D721Med (cell line): ENCODE measurements at places on chromosomes 12 and 14.
A peak's percentile ranks its signal among the peaks of the same experiment; 100 is the strongest.

GRCh38 chr12:58196971-58197370 is 255.6 kb downstream of the ATP23 start:
- no peak for DNase-seq

- DNase-seq, result no peak
Observed at GRCh38 chr12:5310151-5310550, 121.8 kb upstream of the NTF3 start.

GRCh38 chr14:61380984-61381383 is 59.6 kb downstream of the PRKCH start:
- no peak for DNase-seq

GRCh38 chr12:98002887-98003493 is 512.4 kb upstream of the TMPO start:
- no peak for DNase-seq

DNA sequence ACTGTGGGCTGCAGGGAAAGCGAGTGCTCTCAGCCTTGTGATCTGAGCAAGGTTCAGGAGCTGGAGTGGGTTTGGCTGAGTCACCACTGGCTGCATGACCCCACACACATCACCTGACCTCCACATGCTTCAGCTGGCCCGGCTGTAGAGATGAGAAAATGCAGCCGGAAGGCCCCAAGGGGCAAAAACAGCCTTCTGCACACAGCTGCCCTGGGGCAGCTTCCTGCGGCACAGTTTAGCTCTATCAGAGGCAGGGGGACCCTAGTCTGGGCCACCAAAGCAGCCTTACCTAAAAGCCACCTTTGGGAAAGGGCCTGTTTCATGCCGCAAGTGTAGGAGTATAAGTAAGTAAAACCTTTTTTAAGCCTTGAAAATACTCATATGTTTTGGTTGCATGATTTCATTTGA is 123.3 kb downstream of the SSPN start:
- DNase-seq, result no peak

DNA sequence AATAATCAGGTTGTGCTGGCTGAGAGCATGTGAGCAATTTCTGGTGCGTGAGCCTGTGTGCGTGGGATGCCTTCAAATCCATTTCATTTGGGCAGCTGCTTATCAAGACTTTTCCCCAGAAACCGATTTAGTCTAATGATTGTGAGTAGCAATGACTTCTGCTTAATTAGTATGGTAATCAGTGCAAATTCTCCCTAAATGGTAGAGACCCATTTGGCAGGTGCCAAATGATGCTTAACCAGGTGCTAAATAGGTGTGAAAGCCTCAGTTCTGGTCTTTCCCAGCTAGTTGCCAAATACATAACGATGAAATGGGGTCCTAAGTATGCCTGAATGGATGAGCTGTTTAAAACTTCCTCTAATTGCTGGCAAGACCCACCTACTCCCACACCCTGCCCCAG is 248.4 kb upstream of the CCDC196 start:
- DNase-seq, result no peak

DNA sequence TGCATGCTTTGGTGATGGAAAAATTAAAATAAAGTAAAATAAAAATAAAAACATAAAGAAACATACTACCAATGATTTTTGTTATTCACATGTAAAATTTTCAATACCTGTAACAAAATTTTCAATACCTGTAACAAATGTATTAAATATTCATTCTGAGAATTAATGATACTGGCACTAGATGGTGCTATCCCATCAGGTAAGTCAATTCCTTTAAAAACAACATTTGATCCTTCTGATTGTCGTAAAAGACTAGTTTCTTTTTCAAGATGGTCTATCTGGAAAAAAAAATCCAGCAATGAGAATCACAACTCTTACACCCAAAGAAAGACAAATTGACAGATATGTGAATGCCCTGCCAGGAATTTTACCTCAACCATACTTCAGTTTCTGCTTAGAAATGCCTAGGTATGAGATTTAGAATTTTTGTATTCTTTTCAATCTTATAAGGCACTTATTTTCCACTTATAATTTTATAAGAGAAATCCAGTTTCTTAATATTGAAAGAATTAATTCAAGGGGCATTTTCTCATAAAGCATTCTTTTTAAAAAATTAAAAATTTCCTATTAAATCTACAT is 30.7 kb downstream of the CEP290 start:
- no peak for DNase-seq

- DNase-seq, result no peak
Observed at GRCh38 chr12:46942579-46942978, 116.8 kb upstream of the SLC38A4 start.

GRCh38 chr12:6056406-6057240 is 67.8 kb downstream of the VWF start:
- no peak for DNase-seq

GRCh38 chr14:75268633-75269550 is 9.7 kb upstream of the FOS start:
- DNase-seq, result no peak

- DNase-seq, result peak; percentile 21
Observed at GRCh38 chr14:59507063-59507751, 22.9 kb downstream of the JKAMP start.

GRCh38 chr12:3628629-3629028 is 124.3 kb downstream of the CRACR2A start:
- DNase-seq, result no peak

GRCh38 chr12:84974155-84974815 is 61.7 kb upstream of the SLC6A15 start:
- no peak for DNase-seq

DNA sequence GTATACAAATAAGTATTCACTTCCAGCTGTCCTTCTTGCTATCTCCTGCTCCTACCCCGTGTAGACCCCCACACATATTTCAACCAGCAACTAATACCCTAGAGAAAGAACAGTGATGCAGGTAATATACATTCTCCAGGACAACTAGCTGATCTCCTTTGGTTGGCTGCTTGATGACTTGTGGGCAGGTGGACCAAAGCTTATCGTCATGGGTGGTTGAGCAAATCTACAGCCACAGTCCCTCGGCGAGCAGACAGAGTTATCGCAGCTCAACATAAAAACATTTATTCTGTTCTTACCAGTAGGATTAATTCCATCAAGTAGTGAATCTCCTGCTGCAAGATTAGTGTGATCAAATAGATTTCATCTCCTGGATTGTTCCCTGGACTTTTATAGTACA is 314.3 kb downstream of the TMEM132D start:
- no peak for DNase-seq

GRCh38 chr12:14953752-14954151 is 7.6 kb downstream of the ARHGDIB start:
- no peak for DNase-seq

DNA sequence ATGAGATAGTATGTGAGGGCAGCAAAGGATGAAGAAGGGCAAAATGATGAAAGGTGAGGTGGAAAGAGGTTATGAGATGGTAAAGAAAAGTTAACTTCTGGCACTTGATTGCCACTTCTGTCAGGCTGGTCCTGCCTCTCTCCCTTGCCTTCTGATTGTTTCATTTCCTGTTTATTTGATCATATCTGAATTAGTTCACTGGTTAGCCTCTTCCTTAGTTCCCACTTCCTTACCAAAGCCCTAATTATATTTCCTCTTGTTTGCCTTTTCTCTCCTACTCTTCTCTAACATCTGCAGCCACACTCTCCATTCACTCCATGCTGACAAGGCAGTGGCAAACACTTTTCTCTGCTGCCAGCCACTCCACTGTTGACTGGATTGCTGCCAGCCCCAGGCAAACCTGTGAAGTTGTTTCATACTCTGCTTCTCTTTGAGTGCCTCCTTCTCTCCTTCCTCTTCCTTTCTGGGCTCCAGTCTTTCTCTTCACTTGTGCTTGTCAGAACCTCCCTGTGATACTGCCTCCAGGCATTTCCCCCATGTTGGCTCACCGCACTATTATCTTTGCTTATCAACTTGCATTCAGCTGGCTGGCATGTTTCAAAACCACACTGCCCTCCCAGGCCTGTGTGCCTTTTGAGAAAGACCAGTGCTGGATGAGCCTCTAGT is 8.1 kb downstream of the PNP start:
- DNase-seq, result no peak

- no peak for DNase-seq
Observed at GRCh38 chr14:96564389-96564788, 62.2 kb downstream of the PAPOLA start.

GRCh38 chr12:130715998-130716968 is at the start of gene RIMBP2:
TSS of gene RIMBP2 (minus strand) at chr12:130716299. CDS start at chr12:130479013, 237,286 bp downstream.
- no peak for DNase-seq

GRCh38 chr14:104081951-104082464 is 3.5 kb upstream of the ASPG start:
- no peak for DNase-seq

DNA sequence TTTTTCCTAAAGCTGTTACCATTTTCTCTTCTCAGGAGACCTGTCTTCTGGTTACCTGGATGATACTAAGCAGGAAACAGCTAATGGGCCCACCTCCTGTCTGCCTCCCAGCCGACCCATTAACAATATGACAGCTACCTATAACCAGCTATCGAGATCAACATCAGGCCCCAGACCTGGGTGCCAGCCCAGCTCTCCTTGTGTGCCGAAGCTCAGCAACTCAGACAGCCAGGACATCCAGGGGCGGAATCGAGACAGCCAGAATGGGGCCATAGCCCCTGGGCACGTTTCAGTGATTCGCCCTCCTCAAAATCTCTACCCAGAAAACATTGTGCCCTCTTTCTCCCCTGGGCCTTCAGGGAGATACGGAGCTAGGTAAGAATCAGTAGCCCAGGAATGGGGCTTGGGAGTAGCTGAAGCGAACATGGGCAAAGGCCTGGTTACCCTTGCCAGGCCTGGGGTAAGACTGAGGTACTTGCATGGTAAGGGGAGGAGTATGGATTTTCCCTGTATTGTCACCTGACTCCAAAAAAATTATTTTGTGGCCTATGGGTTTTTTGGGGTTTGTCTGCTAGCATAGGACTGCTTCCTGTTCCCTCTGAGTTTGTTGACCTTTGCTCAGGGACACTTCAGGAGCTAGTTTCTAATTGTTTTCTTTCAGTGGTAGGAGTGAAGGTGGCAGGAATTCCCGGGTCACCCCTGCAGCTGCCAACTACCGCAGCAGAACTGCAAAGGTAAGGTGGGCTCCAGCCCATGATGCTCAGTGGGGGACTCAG is 26.6 kb downstream of the TRAFD1 start:
- DNase-seq, result no peak

DNA sequence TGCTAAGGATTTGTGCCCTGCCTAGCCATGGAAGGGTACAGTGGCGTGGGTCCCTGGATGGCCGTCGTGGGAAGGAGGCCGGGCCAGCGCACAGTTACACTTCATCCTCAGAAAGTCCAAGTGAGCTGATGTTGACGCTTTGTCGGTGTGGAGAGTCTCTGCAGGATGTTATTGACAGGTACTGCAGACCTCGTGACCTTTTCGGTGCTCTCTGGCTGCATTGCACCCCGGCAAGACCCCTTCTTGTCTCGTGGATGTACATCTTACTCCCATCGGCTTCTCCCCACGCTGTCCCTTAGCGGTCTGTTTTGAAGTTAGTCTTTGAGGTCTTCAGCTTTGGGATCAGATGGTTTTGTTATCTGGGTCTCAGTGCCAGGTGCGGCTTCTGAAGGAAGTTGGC is 78.4 kb downstream of the EP400 start:
- no peak for DNase-seq

DNA sequence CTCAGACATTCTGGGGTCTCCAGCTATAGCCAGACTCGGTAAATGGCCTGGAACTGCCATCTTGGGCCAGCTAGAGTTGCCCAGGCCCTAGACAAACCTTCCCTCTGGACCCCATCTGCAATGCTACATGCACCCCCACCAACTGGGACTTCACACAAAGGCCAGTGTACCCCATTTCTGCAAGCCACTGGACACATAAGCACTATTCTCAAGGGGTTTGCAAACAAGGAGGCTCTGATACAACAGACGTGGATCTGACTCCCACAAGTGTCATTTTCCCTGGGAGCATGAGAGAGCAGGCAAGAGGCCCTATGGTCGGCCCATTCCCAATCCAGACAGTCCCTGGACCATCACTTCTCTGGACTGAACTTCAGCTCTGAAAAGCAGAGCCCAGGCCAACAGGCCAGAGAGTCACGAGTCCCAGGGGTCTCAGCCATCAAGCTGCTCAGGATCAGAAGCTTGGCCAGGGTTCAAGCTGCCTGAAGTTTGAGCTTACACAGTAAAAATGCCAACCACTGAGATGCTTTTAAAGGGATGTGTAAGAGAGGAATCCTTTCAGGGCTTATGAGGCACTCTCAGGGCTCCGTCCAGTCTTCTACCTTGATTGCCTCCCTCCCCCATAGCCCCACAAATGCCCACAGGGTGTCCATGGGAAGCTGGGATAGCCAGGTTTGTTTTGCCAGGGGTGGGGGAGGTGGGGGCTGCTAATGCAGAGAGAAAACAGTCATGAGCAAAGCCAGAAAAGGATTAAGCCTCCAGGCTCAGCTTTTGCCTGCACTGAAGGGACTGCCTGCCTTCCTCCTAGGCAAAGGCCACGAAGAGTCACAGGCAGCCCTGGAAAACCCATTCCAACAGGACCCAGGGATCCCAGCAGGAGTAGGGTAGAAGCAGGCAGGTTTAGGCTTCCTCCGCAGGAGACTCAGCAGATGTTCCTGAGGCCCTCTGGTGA is 31.7 kb upstream of the PNMA1 start:
- no peak for DNase-seq

GRCh38 chr12:132308853-132309595 is 20.4 kb downstream of the GALNT9 start:
- no peak for DNase-seq

DNA sequence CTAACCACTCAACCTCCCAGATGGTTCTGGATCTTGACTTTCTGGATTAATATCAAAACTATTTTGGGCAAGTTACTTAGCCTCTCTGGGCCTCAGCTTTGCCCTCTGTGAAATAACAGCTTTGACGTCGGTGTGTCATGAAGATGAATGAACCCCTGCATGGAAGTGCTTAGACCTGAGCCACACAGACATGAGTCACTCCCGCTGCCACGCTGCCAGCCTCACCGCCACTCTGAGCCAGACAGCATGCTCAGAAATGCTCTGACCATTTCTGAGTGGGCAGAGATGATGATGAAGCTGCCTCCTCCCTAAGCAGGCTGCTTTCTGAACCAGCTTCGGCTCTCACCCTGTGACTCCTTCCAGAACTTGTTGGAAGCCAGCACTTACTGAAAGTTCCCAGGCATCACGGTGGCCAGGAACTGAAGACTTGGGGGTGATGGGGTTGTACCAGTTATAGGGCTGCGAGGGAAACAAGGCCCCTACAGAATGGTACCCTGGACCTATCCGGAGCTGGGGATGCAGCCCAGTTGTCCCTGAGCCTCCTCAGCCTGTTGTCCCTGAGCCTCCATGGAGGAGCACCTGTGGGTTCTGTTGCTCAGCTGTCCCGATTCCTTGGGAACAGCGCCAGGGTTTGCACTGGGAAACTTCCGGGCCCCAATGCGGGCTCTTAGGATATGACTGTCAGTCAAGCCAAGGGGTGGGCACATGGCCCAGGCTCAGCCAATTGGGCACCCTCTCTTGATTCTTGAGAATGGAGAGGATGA is 2.0 kb upstream of the CCDC197 start:
- DNase-seq, result no peak

DNA sequence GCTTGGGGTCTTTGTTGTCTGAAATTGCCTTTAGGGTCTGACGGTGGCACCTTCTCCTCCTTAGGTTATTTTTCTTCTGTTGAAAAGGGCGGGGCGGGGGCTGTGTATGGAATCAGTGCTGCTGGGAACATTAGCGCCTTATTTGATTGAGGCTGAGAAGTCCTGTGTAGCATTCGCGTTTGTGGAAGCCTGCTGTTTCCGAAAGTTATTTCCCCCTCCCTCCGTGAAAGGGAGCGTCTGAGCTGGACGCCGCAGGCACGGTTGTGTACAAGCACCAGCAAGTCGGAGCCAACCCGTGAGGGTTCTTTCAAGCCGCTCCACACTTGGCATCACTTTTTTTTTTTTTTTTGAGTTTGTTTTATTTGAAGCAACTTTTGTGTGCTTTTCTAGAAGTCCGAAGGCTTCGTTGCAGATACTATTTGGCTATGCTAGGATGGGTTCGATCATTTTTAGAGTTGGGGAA is 1.1 kb downstream of the SYNE2 start:
- no peak for DNase-seq

- DNase-seq, result no peak
Observed at GRCh38 chr14:67583711-67584644, 16.1 kb downstream of the PIGH start.
